ENCODE measurements at places on chromosomes 13 and 19. TPM values are rescaled to one million over a fixed set of nuclear protein-coding genes. Genes with fewer than 3 reads are reported as not detected.

Gene KISS1R
- 1.8 TPM for total RNA-seq

Gene DYRK1B
- 13.8 TPM for total RNA-seq

Gene MCEMP1
- total RNA-seq: not detected

Gene POU2F2
- 35.8 TPM for total RNA-seq

Gene CGB3
- not detected for total RNA-seq

Gene F2RL3
- 0.08 TPM for total RNA-seq

Gene PTPRH
- not detected for total RNA-seq

Gene TPRX2
- not detected for total RNA-seq

Gene ADGRE2
- total RNA-seq: 0.48 TPM

Gene SIRT6
- 37.7 TPM for total RNA-seq

GRCh38 chr13:82758044-82758443 is 1124.2 kb downstream of the SLITRK1 start:
- DNase-seq: no peak

- DNase-seq: peak; percentile 74
These were observed 27.6 kb downstream of the ZNF607 start for GRCh38 chr19:37691881-37692504.

DNA sequence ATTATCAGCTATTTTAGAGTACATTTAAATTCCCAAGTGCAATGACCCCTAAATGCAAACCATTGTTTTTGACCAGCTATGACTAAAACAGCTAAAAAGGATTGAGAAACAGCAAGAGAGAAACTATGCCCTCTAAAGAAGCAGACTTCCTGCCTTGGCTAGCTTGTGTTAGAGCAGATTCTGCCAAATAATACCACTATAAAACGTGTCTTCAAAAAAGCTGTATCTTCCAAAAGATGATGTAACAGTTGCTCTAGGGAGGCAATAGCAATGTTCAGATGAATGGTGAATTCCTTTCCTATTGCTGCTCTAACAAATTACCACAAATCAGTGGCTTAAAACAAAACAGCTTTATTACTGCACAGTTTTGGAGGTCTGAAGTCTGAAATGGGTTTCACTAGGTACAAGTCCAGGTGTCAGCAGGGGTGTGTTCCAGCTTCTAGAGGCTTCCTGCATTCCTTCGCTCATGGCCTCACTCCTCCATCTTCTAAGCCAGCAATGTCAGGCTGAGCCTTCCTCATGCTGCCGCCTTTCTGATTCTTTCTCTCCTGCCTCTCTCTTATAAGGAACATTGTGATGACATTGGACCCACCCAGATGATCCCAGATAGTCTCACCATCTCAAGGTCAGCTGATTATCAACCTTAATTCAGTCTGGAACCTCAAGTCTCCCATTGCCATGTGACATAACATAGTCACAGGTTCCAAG is 84.5 kb downstream of the LRRC63 start:
- DNase-seq: no peak

DNA sequence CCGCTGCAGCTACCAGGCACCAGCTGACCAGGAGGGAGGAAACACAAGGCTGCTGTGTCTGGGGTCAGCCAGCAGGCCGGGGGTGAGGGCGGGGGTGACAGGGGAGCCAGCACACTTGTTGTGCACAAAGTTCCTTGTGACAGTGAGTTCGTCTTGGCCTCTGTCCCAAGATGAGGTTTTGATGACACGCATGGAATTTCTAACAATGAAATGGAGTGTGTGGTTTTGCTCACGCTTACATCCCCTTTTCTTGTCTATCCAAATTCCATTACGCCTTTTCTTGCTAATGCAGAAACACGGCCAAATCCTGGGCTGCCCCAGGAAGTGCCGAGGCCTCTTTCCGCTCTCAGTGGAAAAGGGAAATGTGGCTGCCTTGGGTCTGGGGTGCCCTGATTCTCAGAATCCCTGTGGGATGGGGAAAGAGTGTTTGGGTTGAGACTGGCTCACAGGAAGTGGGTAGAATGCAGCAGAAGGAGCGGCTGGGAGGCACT is 73.8 kb downstream of the GADD45B start:
- DNase-seq: no peak

- no peak for DNase-seq
These were observed 19.0 kb upstream of the XPO4 start for GRCh38 chr13:20921572-20921971.

DNA sequence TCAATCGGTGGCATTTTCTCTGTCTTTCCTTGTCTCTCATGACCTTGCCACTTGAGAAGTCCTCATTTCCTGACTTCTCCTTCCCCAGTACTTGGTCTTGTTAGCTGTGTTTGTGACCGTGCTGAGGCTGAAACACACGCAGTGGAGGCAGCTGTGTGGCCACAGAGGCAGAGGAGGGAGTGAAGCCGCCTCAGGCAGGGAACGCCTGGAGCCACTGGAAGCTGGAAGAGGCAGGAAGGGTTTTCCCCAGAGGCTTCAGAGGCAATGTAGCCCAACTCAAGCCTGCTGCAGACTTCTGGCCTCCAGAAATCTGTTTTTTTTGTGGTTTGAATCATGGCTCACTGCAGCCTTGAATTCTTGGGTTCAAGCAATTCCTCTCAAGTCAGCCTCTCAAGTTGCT is 29.2 kb upstream of the ARGLU1 start:
- DNase-seq: no peak

DNA sequence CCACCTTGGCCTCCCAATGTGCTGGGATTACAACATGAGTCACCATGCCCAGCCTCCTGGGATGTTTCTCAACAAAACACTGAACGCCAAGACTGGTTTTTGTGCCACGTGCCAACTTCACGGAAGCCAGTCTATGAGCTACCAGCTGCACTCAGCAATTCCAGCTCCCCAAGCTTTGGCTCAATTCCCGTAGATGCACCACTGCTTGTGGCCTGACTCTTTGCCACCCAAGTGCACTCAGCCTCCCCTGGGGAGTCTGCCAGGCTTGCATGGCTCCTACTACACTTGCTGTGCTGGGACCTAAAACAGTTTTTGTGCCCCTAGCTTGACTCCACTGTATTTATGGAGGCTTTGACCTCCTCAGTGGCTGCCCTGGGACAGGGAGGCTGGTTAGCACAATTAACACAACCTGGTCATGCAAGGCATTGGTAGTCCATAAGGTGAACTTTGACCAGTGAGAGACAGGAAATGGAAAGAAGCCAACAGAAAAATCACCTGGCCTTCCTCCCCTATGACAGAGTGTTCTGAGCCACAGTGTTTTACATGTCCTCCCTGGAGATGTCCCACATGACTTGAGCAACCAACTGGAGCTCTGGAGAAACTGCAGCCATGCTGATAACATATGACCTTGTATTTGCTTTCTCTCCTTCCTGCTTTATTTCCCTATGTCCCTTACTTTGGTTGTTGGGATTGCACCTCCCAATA is 1173.1 kb downstream of the UQCRFS1 start:
- DNase-seq: no peak

GRCh38 chr19:57947088-57947418 is 453 bp downstream of the ZNF256 start:
- DNase-seq: no peak

GRCh38 chr19:10784257-10784656 is 51.8 kb downstream of the TMED1 start:
- no peak for DNase-seq

GRCh38 chr13:110392510-110393240 is 85.6 kb downstream of the COL4A2 start:
- no peak for DNase-seq

DNA sequence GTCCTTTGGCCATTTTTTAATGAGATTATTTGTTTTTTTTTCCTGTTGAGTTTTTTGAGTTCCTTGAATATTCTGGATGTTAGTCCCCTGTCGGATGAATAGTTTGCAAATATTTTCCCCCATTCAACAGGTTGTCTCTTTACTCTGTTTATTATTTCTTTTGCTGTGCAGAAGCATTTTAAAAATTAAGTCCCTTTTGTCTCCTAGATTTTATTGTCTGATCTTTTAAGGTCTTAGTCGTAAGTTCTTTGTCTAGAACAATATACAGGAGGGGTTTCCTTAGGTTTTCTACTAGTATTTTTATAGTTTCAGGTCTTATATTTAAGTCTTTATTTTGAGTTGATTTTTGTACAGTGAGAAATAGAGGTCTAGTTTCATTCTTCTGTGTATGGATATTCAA is 284.4 kb downstream of the GPC6 start:
- DNase-seq: no peak

- no peak for DNase-seq
These were observed 127.5 kb downstream of the KCTD12 start for GRCh38 chr13:76758738-76759137.

GRCh38 chr13:50124536-50125303 is 109.5 kb downstream of the KCNRG start:
- peak; percentile 95 for DNase-seq

DNA sequence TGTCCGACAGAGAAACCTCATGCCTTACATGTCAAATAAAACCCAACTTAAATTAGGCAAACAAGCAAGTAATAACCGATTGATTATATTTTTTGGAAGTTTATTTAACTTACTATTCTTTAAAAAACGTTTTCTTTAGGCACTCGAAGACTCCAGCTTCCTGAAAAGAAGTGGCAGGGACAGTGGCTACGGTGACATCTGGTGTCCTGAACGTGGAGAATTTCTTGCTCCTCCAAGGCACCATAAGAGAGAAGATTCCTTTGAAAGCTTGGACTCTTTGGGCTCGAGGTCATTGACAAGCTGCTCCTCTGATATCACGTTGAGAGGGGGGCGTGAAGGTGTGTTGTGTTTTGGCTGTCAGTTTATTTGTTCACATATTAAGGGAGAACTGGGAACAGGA is 164.4 kb downstream of the LMO7 start:
- no peak for DNase-seq

- no peak for DNase-seq
These were observed 439.8 kb downstream of the TDRD3 start for GRCh38 chr13:60836821-60837220.

GRCh38 chr19:2702170-2703076 is at the start of gene GNG7:
TSS of gene GNG7 (minus strand) at chr19:2702694. CDS start at chr19:2520688, 182,006 bp downstream.
- DNase-seq: peak; percentile 92

GRCh38 chr19:10085641-10086590 is at the start of gene SHFL:
TSS of gene SHFL (plus strand) at chr19:10086317. CDS start at chr19:10086428, 111 bp downstream.
- DNase-seq: peak; percentile 90

GRCh38 chr19:16198370-16198651 is 600 bp downstream of the AP1M1 start:
- no peak for DNase-seq

DNA sequence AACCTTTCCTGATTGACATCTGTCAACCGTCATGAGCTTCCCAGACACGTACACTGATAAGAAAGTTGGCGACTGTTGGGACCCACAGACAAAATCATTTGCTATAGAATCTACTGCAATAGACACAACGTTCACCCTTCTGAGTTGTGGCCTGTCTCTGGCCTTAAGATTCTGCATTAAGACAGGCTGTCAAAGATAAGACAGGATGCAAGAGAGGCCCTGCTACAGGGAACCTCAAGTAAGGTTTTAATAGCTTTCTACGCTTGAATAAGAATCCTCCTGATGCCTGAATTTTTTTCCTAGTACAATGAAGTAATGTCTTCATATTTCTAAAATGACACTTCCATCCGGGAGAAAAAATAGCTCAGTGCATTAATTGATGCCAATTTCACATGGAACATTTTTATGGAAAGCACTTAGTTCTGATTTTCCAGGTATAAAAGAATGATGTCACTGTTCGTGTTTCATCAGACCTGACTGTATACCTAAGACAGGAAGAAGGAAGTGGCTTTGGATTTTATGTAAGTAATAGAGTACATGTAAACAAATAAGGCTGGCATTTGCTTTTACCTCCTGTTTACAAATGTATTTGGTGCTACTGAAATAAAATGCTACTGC is 275.2 kb upstream of the GPC6 start:
- DNase-seq: no peak

GRCh38 chr19:16206046-16206605 is 8.4 kb downstream of the AP1M1 start:
- DNase-seq: no peak

DNA sequence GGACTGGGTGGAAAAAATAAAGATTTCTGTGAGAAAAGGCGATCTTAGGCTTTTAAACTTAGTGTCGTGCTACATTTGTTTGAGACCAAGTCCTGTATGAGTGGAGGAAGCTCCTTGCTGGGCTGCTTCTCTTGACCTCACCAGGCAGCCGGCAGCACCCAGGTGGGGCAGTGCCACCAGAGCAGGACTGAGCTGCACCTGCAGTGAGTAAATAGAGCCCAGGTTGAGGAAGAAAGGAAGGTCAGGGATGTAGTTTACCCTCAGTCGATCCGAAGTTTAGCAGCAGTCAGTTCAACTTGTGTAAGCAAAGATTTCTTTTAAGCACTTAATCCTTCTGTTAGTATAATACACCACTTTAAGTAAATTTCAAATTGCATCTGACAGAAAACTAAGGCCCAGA is 13.6 kb downstream of the HNRNPM start:
- no peak for DNase-seq

- no peak for DNase-seq
These were observed 76.4 kb downstream of the ING1 start for GRCh38 chr13:110789871-110790270.

GRCh38 chr19:42105368-42105767 is 26.9 kb downstream of the POU2F2 start:
- DNase-seq: no peak

DNA sequence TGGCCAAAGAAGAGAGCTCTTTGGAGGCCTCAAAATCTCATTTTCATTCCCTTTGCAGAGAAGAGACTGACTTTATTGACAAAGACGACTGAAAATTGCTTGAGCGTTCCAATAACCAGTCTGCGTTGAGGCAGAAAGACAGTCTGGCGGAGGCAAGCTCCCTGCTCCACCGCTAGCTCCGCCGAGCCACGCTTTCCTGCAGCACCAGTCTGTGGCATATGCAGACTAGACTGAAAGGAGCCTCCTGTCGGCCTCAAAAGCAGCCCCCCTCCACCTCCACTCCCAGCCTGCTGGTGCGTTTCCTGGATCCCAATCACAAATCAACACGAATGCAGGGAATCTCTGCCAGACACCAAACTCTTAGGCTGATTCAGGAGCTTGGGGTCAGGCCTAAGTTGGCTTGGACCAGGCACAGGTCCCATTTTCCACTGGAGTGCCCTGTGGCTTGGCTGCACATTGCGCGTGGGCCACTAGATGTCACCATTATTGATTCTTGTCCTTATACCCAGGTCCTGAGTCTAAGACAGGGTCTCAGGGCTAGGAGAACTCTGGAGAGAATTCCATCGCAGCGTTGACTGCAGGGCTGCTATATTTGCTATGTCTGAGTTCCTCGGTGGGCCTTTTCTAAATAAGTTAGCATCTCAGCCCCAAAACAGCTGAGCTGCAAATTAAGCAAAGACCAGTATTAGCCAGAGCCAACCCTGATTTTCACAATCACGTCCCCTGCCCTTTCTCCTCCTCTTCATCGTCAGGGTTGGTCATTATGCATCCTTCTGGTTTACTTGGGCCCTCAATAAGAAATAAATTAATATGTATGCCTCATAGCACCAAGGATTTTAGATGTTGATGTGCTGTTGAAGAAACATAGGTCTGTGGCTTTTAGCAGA is 5.2 kb upstream of the ZNF507 start:
- peak; percentile 50 for DNase-seq

DNA sequence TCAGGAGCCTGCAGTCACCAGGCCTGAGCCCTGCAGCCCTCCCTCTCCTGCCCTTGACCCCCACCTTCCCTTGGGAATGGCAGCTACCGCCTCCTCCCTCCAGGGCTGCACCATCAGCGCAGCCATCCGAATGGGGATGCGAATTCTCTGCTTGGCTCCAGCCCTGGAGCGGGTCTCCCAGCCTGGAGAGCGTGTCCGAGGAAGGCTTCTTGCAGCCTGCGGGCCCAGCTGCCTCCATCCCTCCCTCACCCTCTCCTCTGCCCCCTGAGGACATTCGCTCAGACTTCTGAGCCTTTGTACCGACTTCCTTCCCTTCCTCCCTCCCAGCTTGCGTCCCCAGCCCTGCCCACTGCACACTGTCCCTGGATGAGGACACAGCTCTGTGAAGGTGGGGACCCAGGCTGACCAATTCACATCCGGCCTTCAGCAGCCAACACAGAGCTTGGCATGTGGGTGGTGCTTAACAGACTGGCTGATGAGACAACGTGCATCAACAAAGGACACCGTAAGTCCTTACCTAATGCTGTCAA is 6.0 kb upstream of the NKPD1 start:
- no peak for DNase-seq
